ENCODE measurements at places on chromosomes 7 and 10.

- DNase-seq: no peak
These were observed 97.2 kb downstream of the RALA start for GRCh38 chr7:39720586-39720985.

- DNase-seq: peak; percentile 11
These were observed 45.4 kb downstream of the CTTNBP2 start for GRCh38 chr7:117827862-117828261.

DNA sequence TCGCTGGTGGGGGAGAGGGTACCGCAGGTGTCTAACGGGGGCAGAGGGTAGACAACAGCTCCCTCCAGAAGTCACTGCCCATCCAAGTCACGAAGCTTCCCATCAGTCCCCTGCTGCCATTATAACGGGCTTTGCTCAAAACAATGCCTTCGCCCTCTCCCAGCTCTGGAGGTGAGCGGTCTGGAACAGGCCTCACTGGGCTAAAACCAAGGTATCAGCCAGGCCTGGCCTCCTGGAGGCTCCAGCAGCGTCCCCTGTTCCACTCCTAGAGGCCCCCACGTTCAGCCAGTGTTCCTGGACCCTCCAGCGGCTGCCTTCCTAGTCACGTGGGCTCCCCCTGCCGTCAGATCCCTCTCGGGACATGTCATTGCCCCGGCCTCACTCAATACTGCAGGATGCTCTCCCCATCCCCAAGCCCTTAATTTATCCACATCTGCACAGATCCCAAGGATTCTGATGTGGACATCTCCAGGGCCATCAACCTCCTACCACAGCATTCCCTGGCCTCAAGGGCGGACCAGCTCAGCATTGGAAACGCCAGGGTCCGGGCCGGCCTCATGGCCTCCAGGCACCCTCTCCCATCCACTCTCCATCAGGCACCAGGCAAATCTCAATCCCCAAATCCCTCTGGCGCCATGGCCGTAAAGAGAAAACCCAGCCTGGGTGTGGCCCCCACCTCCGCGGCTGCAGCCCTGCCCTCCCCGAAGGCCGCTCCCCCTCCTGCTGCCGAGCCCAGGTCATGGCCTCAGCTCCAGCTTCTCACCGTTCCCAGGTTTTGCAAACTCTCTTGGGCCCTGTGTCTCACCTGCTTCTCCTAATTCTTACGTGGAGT is 104.1 kb upstream of the FAM20C start:
- DNase-seq: no peak

GRCh38 chr7:111223802-111224253 is 132.9 kb downstream of the LRRN3 start:
- DNase-seq: no peak

- no peak for DNase-seq
These were observed 21.8 kb downstream of the ELFN1 start for GRCh38 chr7:1691601-1692514.

- no peak for DNase-seq
These were observed 5.1 kb downstream of the CCDC71L start for GRCh38 chr7:106655703-106656498.

- no peak for DNase-seq
These were observed 11.3 kb downstream of the C10orf105 start for GRCh38 chr10:71708301-71708703.

- DNase-seq: no peak
These were observed 339.4 kb upstream of the ZMIZ1 start for GRCh38 chr10:78729366-78729765.

GRCh38 chr10:82757901-82758300 is 882.9 kb downstream of the NRG3 start:
- no peak for DNase-seq

DNA sequence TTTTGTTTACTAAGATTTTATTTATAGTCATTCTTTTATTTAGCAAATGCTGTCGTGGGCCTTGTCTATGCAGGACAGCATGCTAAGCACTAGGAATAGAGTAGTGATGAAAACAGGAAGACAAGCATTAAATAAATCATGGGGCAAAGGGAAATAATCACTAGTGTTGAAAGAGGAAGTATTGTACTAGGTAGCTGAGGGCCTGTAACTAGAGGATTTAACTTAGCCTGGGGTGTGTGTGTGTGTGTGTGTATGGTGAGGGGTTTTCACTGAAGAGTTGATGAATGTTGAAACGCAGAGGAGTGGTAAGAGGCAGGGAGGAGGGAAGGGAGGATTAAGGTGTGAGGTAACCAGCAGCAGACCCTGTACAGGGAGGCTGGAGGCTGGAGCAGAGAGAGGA is 446.4 kb downstream of the SDK1 start:
- DNase-seq: no peak

DNA sequence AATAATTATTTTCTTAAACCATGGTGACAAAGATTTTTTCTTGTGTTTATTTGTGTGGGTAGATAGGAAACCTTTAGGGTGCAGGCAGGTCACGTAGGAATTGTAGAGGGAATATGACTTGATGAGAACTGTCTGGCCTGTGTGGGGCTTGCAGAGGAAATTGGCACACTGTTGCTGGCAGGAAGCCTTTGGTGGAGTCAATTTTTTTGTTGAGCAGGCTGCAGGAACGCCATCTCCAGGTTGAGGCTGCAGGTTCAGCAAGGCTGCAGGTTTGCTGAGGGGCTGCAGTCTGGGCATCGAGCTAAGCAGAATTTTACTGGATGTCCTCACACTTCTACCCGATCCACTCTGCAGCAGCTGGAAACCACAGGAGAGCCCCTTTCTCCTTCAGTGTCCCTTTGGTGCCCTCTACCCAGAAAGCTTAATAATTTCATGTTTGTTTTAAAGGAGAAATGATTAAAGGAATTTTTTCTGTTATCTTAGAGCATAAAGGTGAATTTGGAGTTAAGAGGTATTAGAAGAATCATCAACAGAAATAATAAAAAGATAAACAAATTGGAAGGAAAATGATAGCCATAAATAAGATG is 37.0 kb downstream of the TBC1D12 start:
- DNase-seq: no peak

- DNase-seq: no peak
These were observed 17.7 kb downstream of the PRPF18 start for GRCh38 chr10:13604357-13605040.
